ENCODE measurements at places on chromosomes 4 and X. TPM values are rescaled to one million over a fixed set of nuclear protein-coding genes. Genes with fewer than 3 reads are reported as not detected.

GRCh38 chr4:103105558-103106356 lies 6.1 kb upstream of the BDH2 start:
- H3K27ac ChIP-seq: no peak overlapping the region
- H3K27me3 ChIP-seq: no peaks in the 10 kb centered on the region
- H3K4me1 ChIP-seq: no peaks in the 10 kb centered on the region

DNA sequence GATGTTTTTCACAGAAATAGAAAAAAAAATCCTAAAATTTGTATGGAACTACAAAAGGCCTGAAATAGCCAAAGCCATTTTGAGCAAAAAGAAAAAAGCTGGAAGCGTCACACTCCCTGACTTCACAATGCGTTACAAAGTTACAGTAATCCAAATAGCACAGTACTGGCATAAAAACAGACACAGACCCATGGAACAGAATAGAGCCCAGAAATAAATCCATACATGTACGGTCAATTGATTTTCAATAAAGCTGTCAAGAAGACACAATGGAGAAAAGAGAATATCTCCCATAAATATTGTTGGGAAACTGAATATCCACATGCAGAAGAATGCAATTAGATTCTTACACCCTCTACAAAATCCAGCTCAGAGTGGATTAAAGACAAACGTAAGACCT lies 208.2 kb downstream of the AFAP1 start:
- no peaks in the 10 kb centered on the region for H3K27me3 ChIP-seq
- H3K36me3 ChIP-seq: no peaks in the 10 kb centered on the region
- no peaks in the 10 kb centered on the region for H3K4me1 ChIP-seq
- no peak overlapping the region for H3K27ac ChIP-seq
- DNase-seq: no peak
- H3K4me3 ChIP-seq: no peak overlapping the region

GRCh38 chr4:156560701-156561100 lies 410.9 kb downstream of the PDGFC start:
- no peak overlapping the region for H3K4me3 ChIP-seq
- H3K36me3 ChIP-seq: no peaks in the 10 kb centered on the region
- H3K27ac ChIP-seq: no peak overlapping the region

The SHISA3 gene
- total RNA-seq: 0.39 TPM

GRCh38 chrX:47187106-47187677 lies 6.4 kb upstream of the UBA1 start:
- no peak overlapping the region for H3K4me3 ChIP-seq
- peaks cover 16% of the 10 kb centered on the region for H3K36me3 ChIP-seq
- H3K4me1 ChIP-seq: no peaks in the 10 kb centered on the region

- no peak overlapping the region for H3K4me3 ChIP-seq
- peak; percentile 73 for DNase-seq
- H3K27ac ChIP-seq: no peak overlapping the region
- no peaks in the 10 kb centered on the region for H3K36me3 ChIP-seq
- no peaks in the 10 kb centered on the region for H3K27me3 ChIP-seq
- peaks cover 12% of the 10 kb centered on the region for H3K4me1 ChIP-seq
These were observed 35.4 kb downstream of the FABP2 start for GRCh38 chr4:119286377-119287002.

The JAKMIP1 gene
- total RNA-seq: not detected
